Large intestine (tissue), 12 donors: ENCODE measurements at places on chromosomes 4 and X. TPM values are rescaled to one million over a fixed set of nuclear protein-coding genes. Genes with fewer than 3 reads are reported as not detected.

BRCC3 gene
- polyA plus RNA-seq, result 26.0 TPM

DNA sequence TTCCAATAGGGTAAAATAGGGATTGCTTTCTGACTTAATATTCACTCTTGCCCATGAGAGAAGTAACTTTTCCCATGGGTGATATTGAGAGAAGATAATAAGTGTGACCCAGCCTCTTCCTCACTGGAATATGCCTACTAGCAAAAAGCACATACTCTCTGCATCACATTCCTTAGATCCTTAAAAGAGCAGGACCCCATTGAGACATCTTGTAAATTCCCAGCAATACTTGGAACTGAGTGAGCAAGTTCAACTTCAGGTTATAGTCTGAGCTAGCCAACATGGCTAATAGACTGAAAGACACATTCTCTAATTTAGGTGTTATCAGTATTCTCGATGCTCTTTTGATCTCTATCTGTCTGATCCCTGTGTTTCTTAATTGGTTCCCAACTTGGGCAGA is 1372.3 kb downstream of the STIM2 start:
- DNase-seq, result no peak

RPS6KA3 gene
- 43.2 TPM for polyA plus RNA-seq

CXorf49 gene
- not detected for polyA plus RNA-seq

GRCh38 chr4:86091201-86091600 is 268.7 kb downstream of the MAPK10 start:
- DNase-seq, result no peak

DNA sequence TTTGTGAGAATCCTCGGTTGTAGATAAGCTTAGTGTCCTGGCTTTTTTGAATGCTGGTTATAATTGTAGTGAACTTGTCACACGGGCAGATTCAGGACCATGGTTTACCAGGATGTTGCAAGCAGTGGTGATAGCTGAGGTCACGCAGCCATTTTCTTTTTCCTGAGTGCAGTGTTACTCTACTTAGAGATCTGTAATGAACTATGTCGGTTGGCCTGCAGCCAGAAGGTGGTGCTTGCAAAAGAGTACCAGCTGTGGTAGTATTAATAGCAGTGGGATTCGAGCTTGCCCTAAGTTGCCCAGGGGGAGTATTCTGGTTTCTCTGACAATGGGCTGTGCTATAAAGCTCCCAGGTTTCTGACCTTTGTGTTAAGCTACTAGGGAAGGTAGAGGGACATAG is 368.9 kb downstream of the SLITRK2 start:
- no peak for DNase-seq

DNA sequence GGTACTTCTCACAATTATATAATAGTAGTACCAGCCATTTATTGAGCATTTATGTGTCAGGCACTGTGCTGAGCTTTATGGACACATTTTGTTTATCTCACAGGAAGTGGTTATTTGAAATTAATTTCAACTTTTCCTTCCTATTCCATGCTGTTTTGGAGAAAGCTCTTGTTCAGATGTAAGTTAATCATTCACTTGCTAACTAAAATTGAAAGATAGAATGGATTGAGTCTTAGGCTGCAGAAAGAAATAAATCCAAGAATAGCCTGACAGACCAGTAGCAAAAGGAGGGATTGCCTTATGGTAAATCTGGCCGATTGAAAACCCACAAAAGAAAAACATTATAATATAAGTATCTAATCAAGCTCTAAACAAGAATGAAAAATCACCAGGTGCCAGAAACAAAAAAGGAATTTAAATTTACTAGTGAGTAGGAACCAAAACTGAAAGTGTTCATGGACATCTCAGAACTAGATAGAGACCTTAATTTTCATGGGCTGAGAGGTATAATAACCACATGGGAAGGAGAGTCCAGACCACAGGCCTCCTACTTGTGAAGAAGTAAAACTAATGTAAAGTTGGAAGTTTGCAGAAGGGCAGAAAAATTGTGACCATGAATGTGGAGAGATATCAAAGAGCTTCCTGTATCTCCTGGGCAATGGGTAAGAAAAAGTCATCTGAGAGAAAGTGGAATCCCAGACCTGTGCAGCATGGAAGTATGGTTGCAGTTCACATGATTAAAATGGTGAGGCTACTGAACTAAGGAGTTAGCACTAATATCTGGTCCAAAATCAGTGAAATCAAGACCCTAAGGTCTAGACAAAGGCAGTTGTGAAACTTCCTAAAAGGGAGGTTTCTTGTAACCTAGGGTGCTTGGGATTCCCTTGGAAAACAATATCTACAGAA is 38.0 kb downstream of the RADX start:
- DNase-seq, result peak; percentile 17

GRCh38 chr4:2103843-2104547 is 44.9 kb downstream of the NAT8L start:
- DNase-seq, result no peak

PASD1 gene
- not detected for polyA plus RNA-seq

GRCh38 chrX:100895365-100896075 is 21.4 kb upstream of the NOX1 start:
- DNase-seq, result no peak

- no peak for DNase-seq
Measured at GRCh38 chrX:50643525-50644137, 170.4 kb downstream of the SHROOM4 start.

NWD2 gene
- polyA plus RNA-seq, result 0.64 TPM

IL13RA2 gene
- polyA plus RNA-seq, result 0.27 TPM

ANOS1 gene
- 5.9 TPM for polyA plus RNA-seq

- no peak for DNase-seq
Measured at GRCh38 chrX:63101879-63102620, 249.1 kb downstream of the SPIN4 start.

ALB gene
- polyA plus RNA-seq, result 20.3 TPM

- DNase-seq, result peak; percentile 16
Measured at GRCh38 chr4:112321776-112322684, 24.9 kb downstream of the ALPK1 start.

TLR2 gene
- 12.1 TPM for polyA plus RNA-seq

PLXNB3 gene
- polyA plus RNA-seq, result 5.0 TPM

GDPD2 gene
- polyA plus RNA-seq, result 19.9 TPM

PRKX gene
- polyA plus RNA-seq, result 7.3 TPM

GAGE12H gene
- polyA plus RNA-seq, result not detected

DNA sequence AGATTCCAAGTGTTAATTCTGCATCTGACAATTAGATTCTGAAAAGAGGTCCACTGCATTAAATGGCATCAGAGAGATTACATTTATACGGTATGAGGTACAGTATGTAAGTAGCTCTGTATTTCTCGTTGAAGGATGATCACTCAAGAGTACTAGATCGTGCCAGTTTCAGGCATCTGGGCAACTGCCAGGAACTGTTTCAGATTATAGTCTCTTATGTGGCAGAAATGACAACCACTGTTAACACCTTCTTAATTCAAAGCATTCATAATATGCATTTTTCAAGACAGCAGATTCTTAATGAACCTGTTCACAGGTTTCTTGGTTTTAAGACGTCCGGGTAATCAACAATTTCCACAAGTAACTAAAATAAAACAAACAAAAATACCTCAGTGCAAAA is 1.6 kb downstream of the ANKRD50 start:
- DNase-seq, result no peak

DNA sequence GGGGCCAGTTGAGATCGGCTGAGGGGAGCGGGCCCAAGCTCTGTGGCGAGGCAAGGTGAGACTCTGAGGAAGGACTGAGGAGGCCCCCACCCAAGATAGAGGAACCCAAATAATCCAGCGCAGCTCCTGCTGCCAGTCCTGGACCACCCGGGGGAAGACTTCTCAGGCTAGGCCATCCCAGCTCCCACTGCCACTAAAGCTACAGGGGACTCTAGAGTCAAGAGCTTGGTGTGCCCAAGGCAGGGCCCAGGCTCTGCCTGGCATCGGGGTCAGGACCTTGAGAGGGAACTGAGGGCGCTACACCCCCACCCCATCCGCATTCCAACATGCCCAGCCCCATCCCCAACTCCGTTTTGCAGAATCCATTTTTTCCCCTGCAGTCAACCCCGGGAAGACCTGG is 8.6 kb downstream of the MAGEA4 start:
- DNase-seq, result no peak

DNA sequence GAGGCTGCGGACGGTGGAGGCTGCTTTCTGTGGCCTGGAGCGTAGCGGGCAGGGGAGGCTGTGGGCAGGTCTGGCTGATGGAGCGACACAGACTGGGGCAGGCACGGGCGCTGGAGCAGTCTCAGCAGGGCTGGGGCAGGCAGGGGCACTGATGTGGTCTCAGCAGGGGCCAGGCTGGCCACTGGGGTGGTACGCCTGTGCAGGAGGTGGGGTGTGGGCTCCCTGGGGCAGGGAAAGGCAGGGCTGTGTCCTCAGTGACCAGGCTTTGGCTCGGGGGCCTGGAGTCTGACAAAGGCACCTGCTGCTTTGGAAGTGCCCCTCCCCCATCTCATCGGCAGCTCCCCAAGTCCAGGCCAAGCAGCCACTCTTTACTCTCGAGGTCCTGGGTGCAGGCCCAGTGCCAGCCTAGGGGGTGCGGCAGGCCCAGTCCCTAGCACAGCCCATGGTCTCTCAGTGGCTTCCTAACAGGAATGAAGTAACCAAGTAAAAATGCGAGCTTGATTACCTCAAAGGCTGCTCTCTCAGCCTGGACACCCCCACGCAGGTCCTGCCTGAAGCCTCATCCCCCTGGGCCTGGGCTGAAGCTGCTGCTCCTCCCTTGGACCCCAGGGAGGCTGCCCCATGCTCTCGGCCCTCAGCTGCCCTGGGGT is 55.5 kb downstream of the ADRA2C start:
- no peak for DNase-seq

LDOC1 gene
- polyA plus RNA-seq, result 25.9 TPM
